ENCODE measurements at places on chromosomes 1 and 21.

DNA sequence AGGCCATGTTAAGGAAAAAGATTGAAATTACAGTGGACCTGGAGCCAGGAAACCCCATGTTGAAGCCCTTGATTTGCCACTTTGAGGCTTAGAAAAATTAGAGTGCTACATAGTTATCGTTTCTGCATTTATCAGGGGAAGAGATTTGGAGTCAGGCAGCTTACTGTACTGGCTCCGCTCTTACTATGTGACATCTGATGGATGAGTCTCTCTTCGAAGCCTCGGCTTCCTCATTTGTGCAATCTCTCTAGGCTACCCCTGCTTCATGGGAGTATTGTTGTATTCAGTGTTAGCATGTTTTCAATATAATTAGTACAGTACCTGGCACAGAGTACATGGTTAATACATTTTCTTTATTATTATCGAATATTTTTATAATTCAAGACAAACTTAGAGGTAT is 480.4 kb upstream of the USP24 start:
- DNase-seq: no peak

GRCh38 chr1:3453203-3453761 is 1.2 kb upstream of the ARHGEF16 start:
- peak; percentile 59 for DNase-seq

DNA sequence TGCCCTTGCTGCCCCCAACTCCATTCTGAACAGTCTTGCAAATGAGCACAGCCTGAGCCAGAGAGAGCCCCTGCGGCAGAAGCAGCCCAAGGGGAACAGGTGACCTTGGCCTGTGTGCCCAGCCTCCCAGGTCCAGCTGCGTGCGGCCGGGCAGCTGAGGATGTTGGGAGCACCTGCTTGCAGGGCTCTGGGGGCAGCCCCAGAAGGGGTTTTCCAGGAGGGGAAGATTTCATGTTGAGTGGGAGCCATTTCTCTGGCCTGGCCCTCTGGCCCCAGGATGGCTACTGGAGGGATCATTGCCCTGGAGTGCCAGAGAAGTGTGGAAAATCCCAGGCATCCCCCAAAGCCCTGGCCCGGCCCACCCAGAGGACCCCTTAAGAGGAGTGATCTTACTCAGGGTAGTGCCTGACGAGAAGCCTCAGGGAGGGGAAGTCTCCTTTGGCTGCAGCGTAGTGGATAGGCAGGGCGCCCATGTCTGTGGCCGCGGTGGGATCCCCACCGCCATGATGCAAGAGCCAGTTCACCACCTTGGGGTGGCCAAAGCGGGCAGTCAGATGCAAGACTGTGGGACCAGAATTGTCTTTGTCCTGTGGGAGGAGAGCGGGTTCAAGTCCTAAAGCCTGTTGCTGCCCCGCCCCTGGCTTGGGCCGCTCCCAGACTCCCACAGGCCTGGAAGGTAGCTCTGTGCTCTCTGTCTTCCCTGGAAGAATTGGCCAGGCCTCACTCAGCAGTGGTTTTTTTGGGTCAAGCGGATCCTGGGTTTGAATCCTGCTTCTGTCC is 20.6 kb upstream of the RNU1-4 start:
- DNase-seq: no peak

DNA sequence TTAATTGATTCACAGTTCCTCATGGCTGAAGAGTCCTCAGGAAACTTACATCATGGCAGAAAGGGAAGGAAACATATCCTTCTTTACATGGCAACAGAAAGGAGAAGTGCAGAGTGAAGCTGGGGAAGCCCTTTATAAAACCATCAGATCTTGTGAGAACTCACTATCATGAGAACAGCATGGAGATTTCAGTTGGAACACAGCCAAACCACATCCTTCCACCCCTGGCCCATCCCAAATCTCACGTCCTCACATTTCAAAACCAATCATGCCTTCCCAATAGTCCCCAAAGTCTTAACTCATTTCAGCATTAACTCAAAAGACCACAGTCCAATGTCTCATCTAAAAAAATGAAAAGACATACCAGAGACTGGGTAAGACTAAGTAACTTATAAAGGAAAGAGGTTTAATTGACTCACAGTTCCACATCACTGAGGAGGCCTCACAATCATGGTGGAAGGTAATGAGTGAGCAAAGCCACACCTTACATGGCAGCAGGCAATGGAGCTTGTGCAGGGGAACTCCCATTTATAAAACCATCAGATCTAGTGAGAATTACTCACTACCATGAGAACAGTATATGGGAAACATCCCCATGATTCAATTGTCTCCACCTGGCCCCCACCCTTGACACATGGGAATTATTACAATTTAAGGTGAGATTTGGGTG is 105.2 kb downstream of the MRPL39 start:
- no peak for DNase-seq

DNA sequence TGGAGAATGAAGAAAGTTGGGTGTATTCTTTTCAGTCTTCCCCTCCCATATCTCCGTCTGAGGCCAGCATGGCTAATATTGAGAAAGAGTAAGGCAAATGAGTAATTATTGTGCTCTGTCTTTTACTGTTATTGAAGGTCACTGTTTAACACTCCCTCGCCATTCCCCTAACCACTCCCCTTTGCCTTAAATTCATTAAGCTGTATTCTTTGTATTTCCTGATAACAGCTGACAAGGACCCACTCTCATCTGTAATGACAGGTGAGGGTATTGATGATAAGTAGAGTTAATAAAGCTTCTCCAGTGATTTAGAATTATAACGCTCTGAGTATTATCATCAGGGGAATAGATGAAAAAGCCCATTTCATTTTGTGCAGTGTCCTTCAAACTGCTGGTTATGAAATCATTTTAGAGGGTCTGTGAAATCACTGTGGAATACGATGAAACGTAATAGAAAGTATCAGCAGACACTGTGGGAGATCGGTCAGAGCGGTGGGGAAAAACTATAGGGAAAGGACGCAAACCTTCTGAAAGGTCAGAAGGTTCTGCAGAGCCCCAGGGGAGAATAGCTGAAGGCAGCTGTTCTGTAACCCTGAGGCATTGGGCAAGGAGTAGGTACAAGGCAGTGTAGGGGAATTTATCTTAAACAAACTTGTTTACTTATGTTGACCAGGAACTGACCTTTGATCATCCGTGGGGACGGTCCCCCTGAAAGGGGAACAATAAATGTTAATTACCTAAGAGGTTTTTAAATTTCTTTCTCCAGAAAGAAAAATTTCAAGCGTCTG is 46.3 kb upstream of the CACYBP start:
- no peak for DNase-seq

GRCh38 chr1:205108464-205108863 is 13.3 kb downstream of the RBBP5 start:
- DNase-seq: no peak

DNA sequence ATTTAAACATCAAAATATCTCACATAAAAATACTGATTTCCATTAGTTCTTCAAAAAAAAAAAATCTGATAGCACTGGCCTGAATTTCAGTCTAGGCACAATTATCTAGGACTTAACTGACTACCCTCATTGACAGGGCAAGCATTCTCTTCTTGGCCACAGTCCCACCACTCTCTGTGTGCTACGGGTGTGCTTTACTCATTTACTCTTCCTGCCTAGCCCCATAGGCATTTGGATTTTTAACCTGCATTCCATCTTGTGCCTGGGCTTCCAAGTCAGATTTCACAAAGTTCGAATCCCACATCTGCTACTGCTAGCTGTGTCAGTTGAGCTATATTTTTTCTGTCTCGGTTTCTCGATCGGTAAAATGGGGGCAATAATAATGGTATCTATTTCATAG is 38.0 kb downstream of the PTPN14 start:
- no peak for DNase-seq

Data from T-cell (primary cell).